ENCODE measurements at places on chromosomes 1 and 21.

DNA sequence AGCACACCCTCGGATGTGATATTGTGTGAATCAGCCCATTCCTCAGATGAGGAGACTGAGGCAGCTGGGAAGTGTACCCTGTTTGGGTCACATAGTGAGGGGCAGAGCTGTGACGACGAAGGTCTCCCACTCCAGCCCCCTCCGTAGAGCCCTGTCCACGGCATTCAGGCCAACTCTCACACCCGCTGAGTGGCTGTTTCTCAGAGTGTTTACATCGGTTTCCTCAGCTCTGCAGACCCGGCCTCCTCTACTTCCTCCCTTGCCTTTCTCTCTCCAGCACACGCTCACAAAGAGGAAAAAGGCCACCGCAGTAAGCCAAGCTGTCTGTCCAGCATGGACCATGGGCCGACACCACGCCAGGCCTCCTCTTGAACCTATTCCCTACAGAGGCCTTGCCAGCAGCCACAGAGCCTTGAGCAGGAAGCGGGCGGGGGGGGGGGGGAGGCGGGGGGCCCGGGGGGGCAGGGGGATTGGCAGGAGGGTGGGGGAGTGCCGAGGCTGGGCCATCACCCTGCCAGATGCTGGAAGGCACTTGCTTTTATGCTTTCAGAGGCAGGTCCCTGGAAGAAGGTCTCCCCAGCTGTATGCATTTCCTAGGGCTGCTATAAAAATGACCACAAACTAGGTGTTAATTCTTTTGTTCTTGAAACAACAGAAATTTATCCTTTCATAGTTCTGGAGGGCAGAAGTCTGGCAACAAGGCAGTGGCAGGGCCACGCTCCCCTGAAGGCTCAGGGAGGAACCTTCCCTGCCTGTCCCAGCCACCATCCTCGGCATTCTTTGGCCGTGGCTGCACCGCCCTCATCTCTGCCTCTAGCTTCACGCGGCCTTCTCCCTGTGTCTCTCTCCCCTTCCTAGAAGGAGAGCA is 178.4 kb downstream of the PSMG1 start:
- DNase-seq: peak; percentile 8

GRCh38 chr1:82921759-82922158 is 1077.2 kb downstream of the TTLL7 start:
- DNase-seq: no peak

DNA sequence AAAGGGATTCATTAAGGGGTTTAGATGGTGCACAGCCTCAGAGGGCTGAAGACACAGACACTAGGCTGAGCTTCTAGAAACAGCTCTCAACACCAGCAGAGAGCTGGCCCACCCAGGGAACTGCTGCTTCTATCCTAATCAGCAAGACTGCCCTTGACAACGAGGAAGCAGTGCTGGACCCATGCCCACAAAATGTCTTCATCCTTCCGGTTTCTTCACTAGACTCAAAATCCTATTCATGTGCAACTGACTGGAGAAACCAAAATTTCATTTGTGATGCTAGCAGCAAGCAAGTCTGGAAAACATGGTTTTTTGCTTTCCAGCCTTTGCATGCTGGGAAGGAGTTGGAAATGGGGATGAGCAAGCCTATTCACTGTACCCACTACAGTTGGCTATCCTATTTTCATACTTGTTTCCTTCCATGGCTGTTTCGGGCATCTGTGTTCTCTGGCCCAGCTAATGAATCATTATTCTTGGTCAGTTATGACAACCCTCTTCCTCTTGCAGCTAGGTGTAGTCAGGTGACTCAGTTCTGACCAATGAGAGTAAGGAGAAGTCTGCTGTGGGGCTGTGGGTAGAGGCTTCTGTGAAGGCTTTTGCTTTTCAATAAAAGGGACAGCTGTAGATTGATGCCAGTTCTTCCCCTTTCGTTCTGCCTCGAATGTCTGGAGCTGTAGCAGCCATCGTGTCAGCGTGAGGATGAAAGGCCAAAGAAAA is 14.6 kb upstream of the TMEM61 start:
- DNase-seq: no peak

- DNase-seq: peak; percentile 87
These were observed 14.9 kb downstream of the AADACL4 start for GRCh38 chr1:12658531-12659453.

DNA sequence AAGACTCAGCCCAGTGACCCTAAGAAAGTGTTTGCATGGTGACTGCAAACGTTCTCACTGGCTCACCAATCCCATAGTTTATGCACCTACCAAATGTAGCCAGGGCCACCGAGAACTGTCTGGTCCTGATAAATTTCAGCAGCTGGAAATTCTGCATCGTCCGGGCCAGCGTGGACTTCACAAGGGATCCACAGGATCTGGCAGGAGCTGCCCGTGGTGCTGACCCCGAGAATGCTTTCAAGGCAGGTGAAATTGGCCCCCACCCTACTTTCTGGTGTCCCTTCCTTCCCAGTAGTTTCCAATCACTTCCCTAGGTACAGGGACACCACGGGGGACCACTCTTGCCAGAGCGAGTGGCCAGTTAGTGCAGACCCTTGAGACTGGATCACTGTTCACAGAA is 26.2 kb downstream of the UBASH3A start:
- no peak for DNase-seq

GRCh38 chr1:234212764-234213657 is 160.2 kb upstream of the COA6 start:
- DNase-seq: peak; percentile 21

GRCh38 chr1:60160141-60160540 is 86.6 kb upstream of the C1orf87 start:
- DNase-seq: no peak

DNA sequence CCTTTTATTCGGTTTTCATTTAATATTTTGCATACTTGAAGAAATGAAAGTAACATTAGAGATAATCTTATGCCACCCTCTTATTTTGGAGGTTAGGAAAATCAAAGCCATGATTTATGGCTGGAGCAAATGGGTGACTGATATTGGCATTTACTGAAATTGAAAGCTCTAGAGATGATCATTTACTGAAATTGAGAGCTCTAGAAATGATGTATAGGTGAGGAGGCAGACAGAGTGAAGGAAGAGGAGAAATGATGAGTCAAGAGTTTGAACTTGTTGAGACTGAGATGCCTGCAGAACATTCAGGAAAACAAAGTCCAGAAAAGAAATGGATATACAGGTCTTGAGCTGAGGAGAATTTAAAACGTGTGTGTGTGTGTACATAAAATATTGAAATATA is 217.6 kb downstream of the LTN1 start:
- no peak for DNase-seq

All from erythroblast (primary cell).